ENCODE measurements at places on chromosomes 6 and 20.

- no peak for DNase-seq
These were observed 67.2 kb upstream of the TRAF3IP2 start for GRCh38 chr6:111672761-111673450.

- DNase-seq: no peak
These were observed 66.9 kb downstream of the GMPR start for GRCh38 chr6:16305246-16305725.

GRCh38 chr20:63976980-63977738 lies 2.3 kb downstream of the SAMD10 start:
- no peak for DNase-seq

DNA sequence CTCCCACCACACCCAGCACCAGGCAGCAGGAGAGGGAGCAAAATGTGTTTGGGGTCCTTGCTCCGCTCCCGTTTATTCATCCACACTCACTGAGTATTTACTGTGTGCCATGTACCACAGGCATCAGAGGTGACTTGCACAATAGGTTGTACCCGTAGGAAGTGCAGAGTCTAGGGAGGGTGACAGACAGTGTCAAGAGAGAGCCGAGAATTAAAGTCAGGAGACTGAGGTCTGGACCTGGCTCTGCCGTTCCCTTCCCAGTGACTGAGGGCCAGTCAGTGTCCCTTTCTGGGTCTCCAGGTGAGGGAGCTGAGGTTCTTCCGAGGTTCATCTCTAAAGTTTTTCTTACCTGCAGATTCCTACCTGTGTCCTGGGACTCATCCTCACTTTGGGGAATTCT lies 22.3 kb downstream of the TTBK1 start:
- no peak for DNase-seq
